Activated CD8-positive, alpha-beta memory T cell treated with anti-CD3 and anti-CD28 coated beads, Interleukin-2, amount 50 U/mL, for 48 hours (primary cell): ENCODE measurements at places on chromosomes 4 and X.

- no peak for DNase-seq
These were observed 661 bp upstream of the RBM41 start for GRCh38 chrX:107119283-107119682.

DNA sequence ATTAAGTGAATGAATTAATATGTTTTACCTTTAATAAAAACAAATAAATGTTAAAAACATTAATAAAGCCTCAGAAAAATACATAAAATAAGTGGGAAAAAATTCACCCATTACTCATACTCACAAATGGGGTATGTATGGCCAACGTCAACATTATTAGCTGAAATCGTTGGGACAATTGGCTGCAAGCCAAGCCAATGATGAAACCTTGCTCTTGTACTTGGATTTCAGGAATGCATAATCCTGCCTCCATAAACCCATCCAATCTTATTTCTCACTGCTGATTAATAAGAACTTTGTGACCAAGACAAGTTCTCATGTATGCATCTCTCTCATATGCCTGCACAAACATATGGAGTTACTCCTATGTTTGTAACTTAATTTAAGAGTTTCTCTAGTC lies 35.3 kb upstream of the ADAMTS3 start:
- DNase-seq = no peak

- DNase-seq = no peak
These were observed 27.6 kb upstream of the GTPBP6 start for GRCh38 chrX:346034-346813.

GRCh38 chr4:180799798-180800197 lies 1443.4 kb upstream of the TENM3 start:
- no peak for DNase-seq

- DNase-seq = no peak
These were observed 1144.2 kb downstream of the FAT4 start for GRCh38 chr4:126458993-126459392.

- no peak for DNase-seq
These were observed 92.5 kb upstream of the EDA2R start for GRCh38 chrX:66731398-66731797.

DNA sequence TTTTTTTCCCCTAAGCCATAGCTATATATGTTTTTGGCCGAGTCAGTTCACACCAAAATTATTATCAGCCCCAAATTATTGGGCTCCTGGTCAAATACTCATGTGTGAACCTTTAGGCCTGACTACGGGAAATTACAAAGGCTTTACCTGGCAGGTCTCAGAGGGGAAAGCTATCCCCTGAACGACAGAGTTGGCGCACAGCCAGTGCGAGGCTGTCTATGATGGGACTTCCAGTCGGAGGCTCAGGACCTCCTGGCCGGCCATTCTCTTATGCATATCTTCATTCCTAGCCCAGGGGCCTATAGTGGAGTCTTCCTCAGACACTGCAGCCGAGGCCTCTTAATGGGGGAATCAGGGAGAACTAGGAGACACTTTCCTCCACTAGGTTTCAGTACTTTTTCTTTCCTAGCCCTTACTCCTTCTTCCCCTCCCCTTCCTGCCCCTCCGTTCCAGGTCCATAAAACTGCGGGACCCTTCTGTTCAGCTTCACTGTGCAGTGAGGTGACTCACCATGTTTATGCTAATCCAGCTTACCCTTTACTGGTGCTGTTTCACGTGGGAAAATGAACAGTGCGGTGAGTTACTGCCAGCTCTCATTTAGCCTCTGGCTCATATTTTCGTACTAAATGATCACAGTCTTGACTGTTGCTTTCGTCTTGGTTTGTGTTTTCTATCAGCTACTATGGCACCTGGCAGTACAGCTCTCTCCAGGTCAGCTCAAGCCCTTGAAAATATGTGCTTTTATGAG lies 533.9 kb downstream of the FSTL5 start:
- no peak for DNase-seq

GRCh38 chr4:116627545-116627944 lies 457.8 kb downstream of the TRAM1L1 start:
- no peak for DNase-seq

DNA sequence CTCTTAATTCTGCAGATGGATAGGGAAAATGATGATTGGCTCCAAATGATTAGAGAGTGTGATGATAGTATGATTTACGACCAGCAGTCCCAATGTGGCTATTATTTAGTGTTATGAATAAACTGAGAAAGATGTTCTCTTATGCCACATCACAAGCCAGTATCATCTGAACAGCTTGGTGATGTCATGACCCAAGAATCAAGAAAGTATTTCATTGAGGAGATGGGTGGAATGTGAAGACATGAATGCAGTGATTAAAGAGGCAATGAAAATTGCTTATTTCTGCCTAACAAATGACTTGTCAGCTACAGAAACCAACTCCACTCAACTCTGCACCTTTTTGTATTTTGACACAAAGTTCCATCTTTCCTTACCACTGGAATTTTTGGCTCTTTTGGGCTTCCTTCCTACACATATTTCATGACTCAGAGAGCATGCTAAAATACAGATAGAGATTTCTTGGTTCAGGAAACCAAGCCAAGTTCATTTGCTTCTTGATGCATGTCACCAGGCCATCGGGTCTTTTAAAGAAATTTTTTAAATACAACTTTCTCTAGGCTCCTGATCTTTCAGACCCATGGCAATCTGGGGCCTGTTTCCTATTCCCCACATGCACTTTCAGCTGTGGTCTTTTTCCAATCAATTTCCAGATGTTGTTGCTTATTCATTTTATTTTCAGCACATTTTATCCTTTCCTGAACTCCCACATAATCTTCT lies 174.2 kb downstream of the HHIP start:
- no peak for DNase-seq

GRCh38 chrX:17595456-17596035 lies 141.7 kb upstream of the SCML1 start:
- no peak for DNase-seq

- no peak for DNase-seq
These were observed 813.5 kb upstream of the SLIT2 start for GRCh38 chr4:19438233-19438632.

- DNase-seq = no peak
These were observed 67.9 kb downstream of the PKD2 start for GRCh38 chr4:88075336-88075735.

- DNase-seq = no peak
These were observed 40.3 kb downstream of the SEC31A start for GRCh38 chr4:82850684-82851083.

GRCh38 chr4:7808752-7809151 lies 130.9 kb downstream of the AFAP1 start:
- DNase-seq = no peak
